ENCODE measurements at places on chromosomes 5 and 9.

GRCh38 chr9:8473244-8474020 is 673.9 kb upstream of the DMAC1 start:
- no peak for DNase-seq

DNA sequence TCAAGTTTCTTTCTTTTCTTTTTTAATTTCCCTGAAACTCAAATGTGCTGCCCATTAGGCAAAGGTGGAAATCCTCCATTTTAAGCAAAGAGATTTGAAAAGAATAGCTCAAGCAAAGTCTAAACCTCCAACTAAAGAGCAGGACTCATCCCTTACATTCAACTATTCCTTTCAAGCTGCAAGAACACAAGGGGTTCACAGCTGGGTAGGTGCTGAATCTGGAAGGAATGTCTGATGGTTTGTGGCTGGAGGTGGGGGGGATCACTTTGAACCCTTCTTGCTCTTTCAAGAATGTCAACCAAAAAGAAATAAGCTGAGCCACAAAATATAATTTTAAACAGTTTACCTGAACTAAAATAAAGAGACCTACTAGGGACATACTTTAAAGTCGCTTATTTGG is 375.7 kb upstream of the CDH10 start:
- no peak for DNase-seq

- DNase-seq, result no peak
Measured at GRCh38 chr5:62578540-62578939, at the start of gene LRRC70. TSS of gene LRRC70 (plus strand) at chr5:62578819. CDS start at chr5:62579439, 620 bp downstream.

GRCh38 chr9:7721291-7721690 is 78.3 kb downstream of the DMAC1 start:
- no peak for DNase-seq

GRCh38 chr9:98860871-98861293 is 53.4 kb downstream of the GALNT12 start:
- peak; percentile 7 for DNase-seq

DNA sequence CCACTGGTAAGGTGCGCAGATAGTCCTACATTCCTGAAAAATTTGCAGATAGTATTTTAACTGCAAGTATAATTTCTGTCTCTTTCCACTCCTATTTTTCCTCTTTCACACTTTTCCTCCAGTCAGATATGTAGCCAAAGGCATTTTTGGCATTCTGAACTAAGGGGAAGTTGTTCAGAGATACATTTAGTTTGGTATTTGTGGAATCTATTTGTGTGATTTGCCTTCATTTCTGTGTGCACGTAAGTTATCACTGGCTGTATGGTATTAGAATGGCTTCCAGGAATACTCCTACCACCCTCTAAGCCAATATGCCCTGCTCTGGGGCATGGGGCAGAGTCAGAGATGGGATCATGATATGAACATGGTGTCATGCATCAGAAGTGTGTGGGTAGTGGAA is 45.8 kb upstream of the GRAMD2B start:
- no peak for DNase-seq

DNA sequence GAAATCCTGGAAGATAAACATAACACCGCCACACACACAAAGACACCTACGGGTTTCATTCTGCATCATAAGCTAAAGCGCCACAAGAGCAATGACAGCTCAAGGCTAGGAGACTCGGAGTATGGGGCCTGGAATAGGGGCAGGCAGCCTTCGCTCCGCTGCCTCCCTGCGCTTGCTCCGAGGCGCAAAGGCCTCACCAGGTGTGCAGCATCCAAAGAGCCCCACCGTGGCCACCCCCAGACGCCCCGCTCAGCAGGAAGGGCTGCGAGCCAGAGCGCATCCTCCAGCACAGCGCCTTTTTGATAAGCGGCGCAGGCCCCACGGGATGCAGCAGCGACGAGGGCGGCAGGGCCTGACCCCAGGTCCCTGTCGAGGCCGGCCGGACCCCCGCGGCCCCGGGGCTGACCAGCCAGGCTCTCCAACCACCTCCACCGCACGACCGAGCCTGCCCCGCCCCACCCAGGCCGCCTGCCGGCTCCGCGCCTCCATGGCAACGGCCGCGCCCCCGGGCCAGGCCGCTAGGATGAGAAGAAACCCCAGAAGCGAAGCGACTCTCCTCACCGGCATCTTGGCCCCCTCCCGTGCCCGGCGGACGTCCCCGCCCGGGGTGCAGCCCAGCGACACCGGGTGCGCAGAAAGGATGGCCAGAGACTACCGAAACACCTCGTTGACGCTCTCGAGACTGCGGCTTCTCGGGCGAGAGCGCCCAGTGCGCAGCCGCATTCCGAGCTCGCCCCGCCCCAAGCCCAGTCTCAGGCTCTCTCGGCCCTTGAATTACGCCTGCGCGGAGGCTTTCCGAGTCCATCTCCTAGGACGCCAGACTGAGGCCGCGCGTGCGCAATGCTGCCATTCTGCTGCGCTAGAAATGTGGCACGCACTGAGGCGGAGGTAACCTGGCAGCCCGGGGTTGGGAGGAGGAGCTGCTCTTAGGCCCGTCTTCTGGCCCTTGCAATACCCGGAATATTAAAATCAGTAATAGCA is at the start of gene KIF3A:
TSS of gene KIF3A (minus strand) at position 694 of the 981 bp plus-strand sequence. CDS start at position 567, 127 bp downstream.
- peak; percentile 97 for DNase-seq

GRCh38 chr9:127989094-127989493 is 8.3 kb upstream of the EEIG1 start:
- DNase-seq, result no peak

DNA sequence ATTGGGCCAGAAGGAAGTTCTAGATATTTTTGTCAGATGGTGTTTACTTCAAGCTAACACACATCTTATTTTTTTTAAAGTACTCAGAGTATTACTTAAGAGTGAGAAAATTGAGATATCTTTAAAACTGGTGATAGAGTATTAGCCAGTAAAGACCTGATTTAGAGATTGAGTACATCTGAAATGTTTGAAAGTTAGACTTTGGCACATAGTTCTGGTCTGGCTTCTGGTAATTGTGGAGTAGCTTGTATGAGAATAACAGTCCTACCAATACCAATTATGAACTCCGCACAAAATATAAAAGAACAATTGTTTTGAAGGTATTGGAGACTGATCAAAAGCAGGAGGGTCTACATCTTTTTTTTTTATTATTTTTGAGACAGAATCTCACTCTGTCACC is 44.5 kb upstream of the GLIPR2 start:
- no peak for DNase-seq

DNA sequence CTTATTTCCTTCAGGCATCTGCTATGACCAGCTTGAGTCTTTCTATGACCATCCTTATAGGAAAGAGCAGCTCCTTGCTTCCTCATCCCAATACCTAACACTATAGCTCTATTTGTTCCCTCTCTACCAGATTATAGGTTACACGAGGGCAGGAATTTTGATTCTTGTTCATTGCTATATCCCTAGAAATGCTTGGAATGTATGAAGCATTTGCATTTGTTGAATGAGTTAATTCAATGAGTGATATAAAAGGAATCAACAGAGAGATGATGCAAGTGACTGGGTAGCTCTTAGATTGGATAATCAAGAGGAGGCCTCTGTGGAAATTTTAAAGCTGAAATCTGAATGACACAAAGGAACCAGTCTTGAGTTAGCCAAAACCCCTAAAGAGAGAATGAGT is 13.9 kb downstream of the ZCCHC9 start:
- no peak for DNase-seq

DNA sequence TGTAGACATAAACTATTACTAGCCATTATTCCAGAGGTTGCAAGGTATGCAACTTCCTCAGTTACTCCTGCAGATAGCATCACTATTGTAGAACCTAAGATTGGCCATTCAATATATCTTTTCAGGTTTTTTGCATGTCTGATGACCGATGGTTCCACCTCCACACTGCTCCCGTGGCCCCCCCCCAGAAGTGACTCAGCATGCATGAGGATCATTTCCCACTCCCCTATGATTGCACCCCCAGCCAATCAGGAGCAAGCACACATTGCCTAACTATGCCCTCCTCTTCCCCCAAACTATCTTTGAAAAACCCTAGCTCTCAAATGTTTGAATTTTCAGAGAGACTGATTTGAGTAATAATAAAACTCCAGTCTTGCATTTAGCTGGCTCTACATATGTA is 601.4 kb upstream of the TLE4 start:
- DNase-seq, result peak; percentile 11

DNA sequence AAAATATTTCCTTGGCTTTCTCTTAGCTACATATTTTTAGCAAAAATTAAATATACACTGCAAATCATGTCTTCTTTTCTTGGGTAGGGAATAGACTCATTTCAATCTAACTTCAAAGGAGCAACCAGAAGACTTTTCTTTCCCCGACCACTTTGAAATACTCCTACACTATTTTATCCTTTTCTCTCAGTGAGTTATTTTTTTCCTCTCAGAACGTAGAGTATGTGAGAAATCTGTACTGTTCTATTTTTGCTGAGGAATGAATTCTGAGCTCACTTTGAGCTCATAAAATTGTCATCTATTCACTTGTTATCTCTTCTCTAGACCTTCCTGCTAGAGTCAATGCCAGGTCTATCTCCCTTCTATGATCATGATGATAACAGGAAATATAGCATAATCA is 22.2 kb upstream of the DAPK1 start:
- no peak for DNase-seq

- DNase-seq, result no peak
Measured at GRCh38 chr5:108529381-108529780, 147.5 kb upstream of the FBXL17 start.

- no peak for DNase-seq
Measured at GRCh38 chr9:108162664-108163063, 673.1 kb upstream of the KLF4 start.

DNA sequence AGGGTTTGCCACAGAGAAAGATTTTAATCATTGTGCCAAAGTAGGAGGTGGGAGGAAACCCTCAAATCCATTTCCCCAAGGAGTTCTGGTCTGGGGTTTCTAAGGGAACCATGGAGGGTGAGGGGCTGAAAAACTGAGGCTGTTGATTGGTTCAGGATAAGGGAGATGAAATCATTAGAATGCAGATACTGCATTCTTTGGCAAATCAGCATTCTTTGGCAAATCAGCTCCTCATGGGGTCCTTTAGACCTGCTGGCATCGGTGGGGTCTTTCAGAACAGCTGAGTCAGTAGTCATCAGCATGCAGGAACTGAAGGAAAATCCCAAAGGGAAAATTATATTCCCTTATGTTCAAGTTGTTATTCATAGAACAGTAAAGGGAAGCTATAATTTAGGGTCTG is 585.5 kb downstream of the ISL1 start:
- no peak for DNase-seq

GRCh38 chr5:34553581-34553980 is 102.5 kb upstream of the RAI14 start:
- DNase-seq, result no peak

DNA sequence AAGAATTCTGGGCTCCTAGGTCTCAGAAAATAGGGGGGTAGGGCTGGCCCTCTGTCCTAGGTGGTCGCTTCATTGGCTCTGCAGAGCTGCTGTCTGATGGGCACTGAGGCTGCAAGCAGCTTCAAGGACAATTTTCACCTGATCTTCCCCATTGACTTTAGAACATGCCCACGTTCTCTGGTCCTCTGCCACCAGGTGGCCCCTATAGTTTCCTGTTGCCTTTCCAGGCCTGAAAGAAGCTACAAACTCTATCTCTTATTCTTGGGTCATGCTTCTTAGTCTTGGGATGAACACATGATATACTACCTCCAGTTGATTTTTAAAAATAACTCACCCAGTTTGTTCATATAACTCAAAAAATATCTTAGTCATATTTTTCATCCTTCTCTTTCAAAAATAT is 26.3 kb downstream of the SPZ1 start:
- DNase-seq, result peak; percentile 25

Data from NCI-H345 (cell line).